H7 (cell line): ENCODE measurements at places on chromosomes 1 and 21. TPM values are rescaled to one million over a fixed set of nuclear protein-coding genes. Genes with fewer than 3 reads are reported as not detected.

- DNase-seq = no peak
These were observed 95.3 kb upstream of the NRIP1 start for GRCh38 chr21:15160136-15160535.

Gene IFFO2
- total RNA-seq = 16.8 and 19.6 TPM in 2 replicates

- DNase-seq = no peak
These were observed 11.8 kb downstream of the CHRNB2 start for GRCh38 chr1:154579374-154579773.

Gene GUCA2A
- total RNA-seq = not detected in 2 replicates

DNA sequence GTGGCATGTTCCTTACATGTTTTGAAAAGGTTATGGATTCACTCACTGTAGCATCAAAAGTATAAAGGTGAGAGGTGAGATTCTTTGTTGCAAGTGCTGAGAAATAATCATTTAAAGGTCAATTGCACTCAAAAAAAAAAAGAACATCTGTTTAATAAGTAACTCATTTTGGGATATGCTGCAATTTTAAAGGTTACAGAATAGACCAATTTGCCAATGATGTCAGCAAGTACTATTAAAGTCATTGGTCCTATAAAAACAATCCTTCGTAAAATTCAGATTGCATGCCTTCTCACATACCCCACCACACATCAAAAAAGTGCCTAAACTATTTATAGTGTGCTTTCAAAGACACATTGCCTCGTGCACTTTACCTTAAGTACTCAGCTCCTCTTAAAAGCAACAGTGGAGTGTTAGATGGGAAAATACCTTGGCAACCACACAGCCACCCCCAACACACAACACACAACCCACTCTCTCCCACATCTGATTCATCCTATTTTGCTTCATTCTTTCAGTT, 218.2 kb upstream of the ADGRL2 start:
- DNase-seq = no peak

Gene MIXL1
- total RNA-seq = 27.5 and 61.1 TPM in 2 replicates

DNA sequence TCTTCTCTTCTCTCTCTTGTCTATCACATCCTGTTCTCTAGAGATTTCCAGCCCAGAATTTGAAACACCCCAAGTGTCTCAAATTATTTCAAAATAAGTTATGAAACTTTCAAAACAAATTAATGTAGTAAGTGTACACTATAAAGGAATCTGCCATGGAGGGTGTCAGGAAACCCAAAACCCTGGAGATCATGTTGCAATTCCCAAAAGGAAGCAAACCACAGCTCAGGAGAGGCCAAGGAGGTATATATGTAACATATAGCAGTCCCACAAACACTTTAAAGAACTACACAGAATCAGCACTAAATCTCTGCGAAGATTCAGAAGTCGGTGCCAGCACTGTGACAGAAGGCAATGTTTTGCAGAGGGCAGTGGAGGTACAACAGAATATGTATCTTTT, 26.6 kb downstream of the PTPN14 start:
- no peak for DNase-seq

GRCh38 chr1:245999697-246000637, 507.1 kb downstream of the SMYD3 start:
- DNase-seq = no peak

DNA sequence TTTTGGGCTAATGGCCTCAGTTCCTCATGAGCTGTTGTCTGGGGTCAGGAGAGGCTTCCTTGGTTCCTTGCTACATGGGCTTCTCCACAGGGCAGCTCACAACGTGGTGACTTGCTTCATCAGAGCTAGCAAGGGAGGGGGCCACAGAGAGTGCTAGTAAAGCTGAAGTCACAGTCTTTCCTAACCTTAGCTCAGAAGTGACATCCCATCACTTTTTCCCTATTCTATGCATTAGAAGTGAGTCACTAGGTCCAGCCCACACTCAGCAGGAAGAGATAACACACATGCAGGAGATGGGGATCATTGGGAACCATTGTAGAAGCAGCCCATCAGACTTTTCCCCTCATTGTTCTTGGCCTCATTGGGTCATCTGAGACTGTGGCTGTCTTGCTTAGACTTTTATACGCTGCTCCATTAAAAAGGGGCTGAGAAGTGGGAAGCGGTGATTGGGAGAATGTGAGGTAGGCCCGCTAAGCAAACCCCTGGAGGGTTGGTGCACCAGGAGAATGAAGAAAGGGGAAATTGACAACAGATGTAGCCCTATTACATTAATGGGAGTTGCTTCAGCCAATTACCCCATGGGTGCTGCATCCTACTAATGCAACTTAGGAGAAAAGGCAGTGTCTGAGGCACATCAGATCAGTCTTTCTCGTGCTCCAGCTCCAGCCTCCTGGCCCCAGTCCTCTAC, 22.1 kb upstream of the IGSF21 start:
- no peak for DNase-seq

GRCh38 chr1:248152056-248152827, 7.3 kb downstream of the OR2M5 start:
- no peak for DNase-seq

GRCh38 chr1:200302921-200303290, 106.9 kb downstream of the ZNF281 start:
- peak; percentile 33 for DNase-seq

- DNase-seq = peak; percentile 94
These were observed at the start of gene SNIP1 for GRCh38 chr1:37553927-37554808. Gene SNIP1, minus strand, starts transcription at chr1:37554293. Its CDS starts 64 bp downstream, at chr1:37554229.
